ENCODE measurements at places on chromosomes 2 and 18. TPM values are rescaled to one million over a fixed set of nuclear protein-coding genes. Genes with fewer than 3 reads are reported as not detected.

DNA sequence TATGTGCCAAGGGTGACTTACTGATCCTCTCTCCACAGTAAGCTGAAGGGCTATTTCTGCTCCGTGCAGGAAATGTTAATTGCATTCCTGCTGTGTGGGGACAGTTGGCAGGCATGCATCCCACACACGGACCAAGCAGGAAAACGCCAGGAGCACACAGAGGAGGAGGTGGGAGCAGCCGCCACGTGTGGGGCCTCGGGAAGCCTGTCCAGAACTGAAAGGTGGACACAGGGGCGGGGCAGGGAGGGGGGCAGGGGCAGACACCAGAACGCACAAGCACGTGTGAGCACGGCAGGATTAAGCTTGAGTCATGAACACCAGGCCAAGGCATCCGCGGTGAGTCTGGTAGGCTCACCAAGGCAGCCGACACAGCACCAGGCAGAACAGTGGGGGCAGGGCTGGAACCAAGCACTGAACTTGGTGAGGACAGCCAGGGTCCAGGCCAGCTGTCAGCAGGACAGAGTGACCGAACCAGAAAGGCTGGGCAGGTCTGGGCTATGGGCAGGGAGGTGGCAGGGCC, 177.1 kb downstream of the EIPR1 start:
- DNase-seq = no peak

GRCh38 chr2:61538920-61539520, 864 bp upstream of the XPO1 start:
- DNase-seq = no peak

TBR1 gene
- total RNA-seq = 0.02 TPM

AQP12B gene
- total RNA-seq = not detected

CTLA4 gene
- 0.54 TPM for total RNA-seq
